ENCODE measurements at places on chromosomes 2 and 18. TPM values are rescaled to one million over a fixed set of nuclear protein-coding genes. Genes with fewer than 3 reads are reported as not detected.

Gene PLA2R1
- polyA plus RNA-seq = 2.1 TPM

Gene ARHGEF33
- 1.7 TPM for polyA plus RNA-seq

Gene ADD2
- polyA plus RNA-seq = 4.7 TPM

Gene MERTK
- polyA plus RNA-seq = 5.3 TPM

Gene FZD7
- 31.5 TPM for polyA plus RNA-seq

Gene SKOR2
- polyA plus RNA-seq = not detected

Gene FOXD4L1
- 2.1 TPM for polyA plus RNA-seq

Gene PIKFYVE
- 15.6 TPM for polyA plus RNA-seq

Gene GAREM1
- 7.7 TPM for polyA plus RNA-seq

Gene NEU2
- not detected for polyA plus RNA-seq

Gene CFAP221
- 0.90 TPM for polyA plus RNA-seq

Gene HOXD11
- polyA plus RNA-seq = not detected

Gene RAX
- not detected for polyA plus RNA-seq

Gene VWC2L
- polyA plus RNA-seq = not detected

Gene CD207
- polyA plus RNA-seq = 0.37 TPM

Gene KIAA2012
- 0.20 TPM for polyA plus RNA-seq

Gene NT5DC4
- not detected for polyA plus RNA-seq

Gene CDH2
- polyA plus RNA-seq = 5.1 TPM

Gene PMAIP1
- 30.9 TPM for polyA plus RNA-seq

Gene NCKAP1
- polyA plus RNA-seq = 99.9 TPM

Gene SLC25A52
- polyA plus RNA-seq = 0.17 TPM

Gene TUBB8B
- not detected for polyA plus RNA-seq

Gene SERPINB3
- polyA plus RNA-seq = 4.3 TPM

Gene ALPI
- not detected for polyA plus RNA-seq

Gene ARHGAP15
- 14.6 TPM for polyA plus RNA-seq

Gene WNT6
- polyA plus RNA-seq = not detected

Gene APOB
- polyA plus RNA-seq = 0.08 TPM

Gene RGPD4
- polyA plus RNA-seq = 0.24 TPM

Gene DGKD
- polyA plus RNA-seq = 20.0 TPM

Gene MAL
- polyA plus RNA-seq = 2.6 TPM

Gene GKN1
- polyA plus RNA-seq = not detected

Gene VWA3B
- polyA plus RNA-seq = 2.4 TPM

Gene XDH
- not detected for polyA plus RNA-seq

Gene NMS
- not detected for polyA plus RNA-seq

Gene PLEKHH2
- polyA plus RNA-seq = 21.3 TPM

Gene AGBL5
- 21.5 TPM for polyA plus RNA-seq

Gene INHA
- polyA plus RNA-seq = 0.32 TPM

Gene GCG
- 18.3 TPM for polyA plus RNA-seq

Gene CYP27C1
- 2.7 TPM for polyA plus RNA-seq

Gene SMPD4
- polyA plus RNA-seq = 34.1 TPM

Gene ANKRD30BL
- not detected for polyA plus RNA-seq

Gene KIF1A
- 4.8 TPM for polyA plus RNA-seq

Gene SLC16A14
- polyA plus RNA-seq = 3.7 TPM

Gene LDLRAD4
- polyA plus RNA-seq = 13.0 TPM

Gene C2orf92
- polyA plus RNA-seq = 6.9 TPM

Gene TMEM37
- polyA plus RNA-seq = 4.7 TPM

Gene CHRNA1
- 129 TPM for polyA plus RNA-seq
